CD4-positive, alpha-beta memory T cell (primary cell): ENCODE measurements at places on chromosomes 2 and 18. TPM values are rescaled to one million over a fixed set of nuclear protein-coding genes. Genes with fewer than 3 reads are reported as not detected.
A peak's percentile ranks its signal among the peaks of the same experiment; 100 is the strongest.

PKDCC gene
- not detected for polyA plus RNA-seq

DNER gene
- polyA plus RNA-seq: not detected

CRIM1 gene
- polyA plus RNA-seq: 0.91 TPM

DPP10 gene
- not detected for polyA plus RNA-seq

KRTCAP3 gene
- 1.8 TPM for polyA plus RNA-seq

RAPH1 gene
- polyA plus RNA-seq: 1.2 TPM

DNA sequence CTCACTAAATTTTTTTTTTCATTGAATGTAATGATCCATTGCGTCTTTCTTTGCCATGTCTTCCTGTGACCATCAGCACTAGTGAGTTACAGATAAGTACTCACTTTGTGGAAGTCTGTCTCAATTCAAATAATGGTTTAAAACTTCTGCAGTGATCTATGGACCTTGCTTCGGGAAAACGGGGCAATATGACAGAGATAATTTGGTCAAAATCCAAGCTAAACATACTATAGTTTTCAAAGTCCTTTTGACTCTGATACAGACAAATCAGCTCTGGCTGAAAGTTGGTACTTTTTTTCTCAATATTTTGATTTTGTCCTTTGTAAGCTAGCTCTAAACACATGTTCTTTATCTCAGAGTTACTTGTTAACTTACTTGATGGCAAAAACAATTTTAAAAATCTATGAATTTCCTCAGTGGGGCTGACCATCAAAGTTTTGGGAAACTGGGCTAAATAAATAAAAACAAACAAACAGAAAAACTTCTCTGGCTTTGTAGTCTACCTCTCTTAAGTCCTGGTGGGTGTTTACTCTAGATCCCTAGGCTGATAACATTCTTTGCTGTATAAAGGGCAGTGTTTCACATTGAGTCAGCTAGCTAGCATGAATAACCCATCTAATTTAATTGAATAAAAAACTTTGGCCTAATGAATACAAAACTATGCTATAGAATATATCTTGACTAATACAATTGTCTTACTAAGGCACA is 327.6 kb downstream of the RDH14 start:
- H3K4me1 ChIP-seq: no peaks in the 10 kb centered on the region
- H3K27me3 ChIP-seq: no peaks in the 10 kb centered on the region
- H3K4me3 ChIP-seq: no peak overlapping the region
- H3K36me3 ChIP-seq: no peaks in the 10 kb centered on the region

DNA sequence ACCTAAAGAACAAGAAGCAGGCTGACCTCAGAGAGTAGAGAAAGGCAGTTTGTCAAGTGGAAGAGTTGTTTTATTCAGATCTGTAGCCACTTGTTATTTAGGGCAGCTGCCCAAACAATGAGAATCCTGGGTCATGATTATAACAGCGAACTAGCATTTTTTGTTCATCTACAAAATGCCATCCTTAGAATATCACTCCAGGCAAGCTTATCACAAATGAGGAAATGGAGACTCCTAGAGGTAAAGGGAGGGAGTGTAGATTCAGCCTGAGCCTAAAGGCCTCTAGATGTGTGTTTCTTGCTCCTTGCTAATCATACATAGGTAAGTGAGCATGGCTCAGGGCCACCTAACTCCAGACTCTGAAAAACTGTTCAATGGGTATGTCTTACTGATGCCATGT is 126.1 kb downstream of the HNMT start:
- no peaks in the 10 kb centered on the region for H3K36me3 ChIP-seq
- H3K4me3 ChIP-seq: no peak overlapping the region
- no peaks in the 10 kb centered on the region for H3K4me1 ChIP-seq
- no peak overlapping the region for H3K27ac ChIP-seq
- no peak for DNase-seq
- H3K27me3 ChIP-seq: no peaks in the 10 kb centered on the region

- no peaks in the 10 kb centered on the region for H3K36me3 ChIP-seq
- no peaks in the 10 kb centered on the region for H3K27me3 ChIP-seq
- DNase-seq: no peak
- no peaks in the 10 kb centered on the region for H3K4me1 ChIP-seq
- no peak overlapping the region for H3K4me3 ChIP-seq
- no peak overlapping the region for H3K27ac ChIP-seq
These were observed 312.6 kb upstream of the VRK2 start for GRCh38 chr2:57733956-57734355.

- no peak for DNase-seq
- H3K4me1 ChIP-seq: peaks cover 11% of the 10 kb centered on the region
- no peaks in the 10 kb centered on the region for H3K27me3 ChIP-seq
- no peak overlapping the region for H3K27ac ChIP-seq
- H3K36me3 ChIP-seq: peaks cover 15% of the 10 kb centered on the region
These were observed 22.6 kb upstream of the FAP start for GRCh38 chr2:162265666-162266459.

GRCh38 chr18:9337873-9338272 is 3.3 kb downstream of the TWSG1 start:
- H3K4me3 ChIP-seq: no peak overlapping the region
- H3K27me3 ChIP-seq: no peaks in the 10 kb centered on the region
- peaks cover 17% of the 10 kb centered on the region for H3K4me1 ChIP-seq
- no peaks in the 10 kb centered on the region for H3K36me3 ChIP-seq
- no peak overlapping the region for H3K27ac ChIP-seq

DNA sequence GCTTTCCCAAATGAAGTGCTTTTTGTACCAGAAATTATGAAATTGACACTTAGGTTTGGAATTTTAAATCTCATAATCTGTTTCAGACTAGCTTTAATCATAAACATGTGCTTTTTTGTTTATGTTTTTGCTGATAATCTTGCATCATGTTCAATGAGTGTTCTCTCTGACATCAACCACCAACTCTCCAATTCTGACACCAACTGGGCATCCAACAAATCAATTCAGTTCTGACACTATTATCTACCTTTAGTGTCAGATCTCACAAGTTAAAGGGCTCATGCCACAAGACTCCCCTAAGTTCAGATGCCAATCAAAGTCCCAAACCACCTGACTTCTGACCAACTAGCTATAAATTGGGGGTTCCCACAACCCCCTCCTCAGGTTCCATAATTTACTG is 19.6 kb downstream of the PELI1 start:
- no peak overlapping the region for H3K4me3 ChIP-seq
- H3K36me3 ChIP-seq: no peaks in the 10 kb centered on the region
- DNase-seq: no peak
- H3K27me3 ChIP-seq: no peaks in the 10 kb centered on the region

DNA sequence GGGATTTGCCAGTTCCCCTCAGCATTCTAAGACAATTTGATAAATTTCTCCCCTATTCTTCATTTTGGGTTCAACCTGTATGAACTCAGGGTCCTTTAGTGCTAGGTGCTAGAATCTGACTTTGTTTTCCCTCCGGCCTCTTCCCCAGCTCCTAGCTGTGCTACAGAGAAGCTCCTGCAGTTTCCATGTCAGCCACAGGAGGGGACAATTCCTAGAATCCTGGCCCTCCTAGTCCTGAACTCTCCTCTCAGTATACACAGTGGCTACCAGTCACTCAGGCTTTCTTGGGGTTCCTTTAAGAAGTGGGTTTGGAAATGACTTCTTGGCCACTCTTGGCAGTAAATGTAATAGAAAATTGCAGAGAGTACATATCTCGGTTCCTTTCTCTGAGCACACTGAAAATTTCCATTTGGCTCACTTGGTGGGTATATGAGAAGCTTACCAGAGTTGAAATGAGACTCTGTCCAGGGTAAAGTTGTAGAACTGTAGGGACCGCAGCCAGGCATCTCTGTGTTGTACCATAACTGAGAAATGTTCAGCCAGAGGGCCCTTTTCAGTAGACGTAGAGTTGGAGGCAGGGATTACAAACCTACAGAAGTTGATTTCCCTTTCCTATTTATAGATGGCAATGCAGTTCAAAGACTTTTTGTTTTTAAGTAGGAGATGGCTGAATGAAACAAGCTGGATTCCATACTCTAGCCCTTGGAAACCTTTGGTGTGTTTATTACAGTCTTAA is 5.0 kb upstream of the CHST10 start:
- DNase-seq: no peak
- no peak overlapping the region for H3K27ac ChIP-seq
- H3K36me3 ChIP-seq: no peaks in the 10 kb centered on the region

GRCh38 chr2:230075988-230076631 is 7.4 kb upstream of the SLC16A14 start:
- DNase-seq: no peak
- H3K27me3 ChIP-seq: no peaks in the 10 kb centered on the region
- H3K4me3 ChIP-seq: no peak overlapping the region
- H3K4me1 ChIP-seq: no peaks in the 10 kb centered on the region
- H3K27ac ChIP-seq: no peak overlapping the region

- H3K36me3 ChIP-seq: peaks cover 7% of the 10 kb centered on the region
- no peak overlapping the region for H3K4me3 ChIP-seq
- no peak for DNase-seq
- H3K4me1 ChIP-seq: peaks cover 55% of the 10 kb centered on the region
These were observed 66.5 kb downstream of the STK39 start for GRCh38 chr2:168180914-168181313.

DNA sequence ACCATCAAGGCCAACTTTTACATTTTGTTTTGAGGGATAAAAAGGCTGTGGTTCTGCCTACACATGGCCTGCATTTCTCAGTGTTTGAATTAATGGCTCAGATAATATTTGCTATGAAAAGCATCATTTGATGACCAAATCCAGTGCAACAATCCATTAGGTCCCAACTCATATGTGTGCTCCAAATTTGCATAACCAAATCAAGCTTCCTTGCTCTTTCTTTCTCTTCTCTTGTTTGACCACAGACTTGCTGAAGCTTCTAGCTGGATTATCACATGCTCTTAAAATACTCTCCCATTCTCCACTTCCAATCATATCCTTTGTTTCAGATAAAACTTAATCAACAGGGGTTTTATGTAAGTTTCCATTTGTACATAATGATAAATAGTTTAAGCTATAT is 147.0 kb downstream of the TCF4 start:
- no peaks in the 10 kb centered on the region for H3K4me1 ChIP-seq
- no peak overlapping the region for H3K4me3 ChIP-seq
- no peak for DNase-seq
- H3K27ac ChIP-seq: no peak overlapping the region

- peaks cover 11% of the 10 kb centered on the region for H3K4me1 ChIP-seq
- no peak overlapping the region for H3K27ac ChIP-seq
- DNase-seq: no peak
- H3K36me3 ChIP-seq: no peaks in the 10 kb centered on the region
These were observed 5.2 kb upstream of the PLEK start for GRCh38 chr2:68359889-68360288.

DNA sequence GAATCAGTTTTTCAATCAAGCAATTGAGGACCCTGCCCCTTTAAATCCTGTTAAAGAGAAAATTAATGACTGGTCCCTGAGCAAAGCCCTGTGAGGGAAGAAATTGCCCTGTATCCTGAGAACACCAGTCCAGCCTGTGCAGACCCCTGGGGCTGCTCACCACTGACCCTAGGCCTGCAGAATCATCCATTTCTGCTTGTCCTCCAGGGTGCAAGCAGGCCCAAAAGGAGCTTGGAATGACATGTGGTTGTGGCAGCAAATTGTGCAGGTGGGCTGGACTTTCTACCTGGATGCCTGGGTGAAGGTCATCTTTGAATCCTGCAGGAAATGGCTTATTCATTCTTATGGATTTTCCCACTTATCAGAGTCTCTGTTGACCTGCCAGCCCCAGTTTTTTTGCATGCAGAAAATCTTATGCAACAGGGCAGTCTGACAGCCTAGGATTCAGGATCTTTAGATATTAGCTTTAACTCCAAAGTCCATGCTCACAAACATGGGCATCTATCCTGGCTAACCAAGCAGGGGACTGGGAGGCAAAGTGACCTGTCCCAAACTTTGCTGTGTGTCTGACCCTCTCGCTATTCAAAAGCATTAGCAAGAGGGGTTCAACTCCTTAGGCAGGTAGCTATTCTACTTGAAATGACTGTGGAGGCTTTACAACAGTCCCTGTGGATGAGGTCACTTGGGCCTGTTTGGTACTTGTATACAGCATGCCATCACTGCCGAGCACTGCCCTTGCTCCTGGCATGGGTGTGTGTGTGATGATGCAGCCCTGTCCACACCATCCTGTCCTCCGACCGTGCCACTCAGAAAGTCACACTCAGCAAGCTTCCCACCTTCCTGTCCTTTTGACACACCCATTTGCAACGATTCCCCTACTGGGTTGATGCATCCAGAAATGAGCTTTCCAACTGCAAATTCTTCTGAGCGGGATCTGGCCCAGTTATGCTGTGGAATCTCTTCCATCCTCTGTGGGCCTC is 85.3 kb downstream of the CAPN13 start:
- no peak for DNase-seq
- H3K4me1 ChIP-seq: no peaks in the 10 kb centered on the region
- no peak overlapping the region for H3K4me3 ChIP-seq
- peaks cover 15% of the 10 kb centered on the region for H3K27me3 ChIP-seq
- no peaks in the 10 kb centered on the region for H3K36me3 ChIP-seq
- no peak overlapping the region for H3K27ac ChIP-seq

GRCh38 chr2:240579771-240580614 is 6.5 kb upstream of the CAPN10 start:
- peak; percentile 89 for DNase-seq
- H3K4me1 ChIP-seq: peaks cover 34% of the 10 kb centered on the region
- H3K27me3 ChIP-seq: no peaks in the 10 kb centered on the region
- H3K4me3 ChIP-seq: no peak overlapping the region

DNA sequence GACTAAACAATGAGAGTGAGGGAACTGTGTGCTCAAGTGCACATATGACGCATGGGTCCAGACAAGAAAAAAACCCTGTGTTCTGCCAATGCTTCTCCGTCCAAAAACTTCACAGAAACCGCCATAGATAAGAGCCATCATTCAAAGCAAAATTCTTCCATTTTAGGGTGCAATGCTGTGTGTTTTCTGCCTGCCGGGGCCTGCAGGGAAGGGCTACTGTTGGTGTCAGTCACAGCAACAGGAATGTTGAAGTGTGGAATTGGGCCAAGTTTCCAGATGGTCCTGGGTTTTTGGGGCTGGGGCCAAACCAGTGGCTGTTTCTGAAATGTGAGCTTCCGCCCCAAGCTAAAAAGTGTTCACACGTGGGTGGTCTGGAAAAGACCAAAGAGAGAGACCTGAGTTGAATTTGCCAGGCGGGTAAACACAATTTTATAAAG is 677 bp upstream of the MC2R start:
- no peaks in the 10 kb centered on the region for H3K27me3 ChIP-seq
- H3K4me1 ChIP-seq: no peaks in the 10 kb centered on the region
- H3K36me3 ChIP-seq: no peaks in the 10 kb centered on the region
- no peak overlapping the region for H3K4me3 ChIP-seq
- DNase-seq: no peak

DNA sequence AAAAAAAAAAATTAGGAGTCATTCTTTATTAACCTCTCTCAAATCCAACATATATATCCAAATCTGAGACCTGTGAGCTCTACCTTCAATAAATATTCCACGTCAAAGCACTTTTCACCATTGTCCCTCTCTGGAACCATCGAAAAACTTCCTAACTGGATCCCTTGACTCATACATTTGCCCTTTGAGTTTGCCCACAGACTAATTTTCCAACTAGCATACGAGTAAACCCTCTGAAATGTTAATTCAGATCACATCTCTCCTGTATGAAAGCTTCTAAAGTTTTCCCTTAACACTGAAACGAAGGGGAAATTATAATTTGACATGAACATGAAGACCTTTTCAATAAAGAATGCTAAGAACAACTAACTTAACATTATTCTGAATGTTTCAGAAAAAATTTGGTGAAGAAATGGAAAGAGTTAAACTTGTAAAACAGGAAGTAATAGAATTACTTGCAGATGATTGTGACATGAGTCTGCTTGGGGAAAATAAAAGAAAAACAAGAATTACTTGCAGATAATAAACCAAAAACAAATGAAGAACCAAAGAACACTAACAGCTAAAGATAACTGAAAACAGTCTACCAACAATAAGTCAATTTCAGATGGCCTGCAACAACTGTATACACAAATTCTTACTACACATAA is 110.6 kb downstream of the C2orf74 start:
- no peaks in the 10 kb centered on the region for H3K4me1 ChIP-seq
- H3K27ac ChIP-seq: no peak overlapping the region
- no peak for DNase-seq
- no peak overlapping the region for H3K4me3 ChIP-seq
- H3K36me3 ChIP-seq: peaks cover 20% of the 10 kb centered on the region
- H3K27me3 ChIP-seq: no peaks in the 10 kb centered on the region
